ENCODE measurements at places on chromosomes 7 and 10.

DNA sequence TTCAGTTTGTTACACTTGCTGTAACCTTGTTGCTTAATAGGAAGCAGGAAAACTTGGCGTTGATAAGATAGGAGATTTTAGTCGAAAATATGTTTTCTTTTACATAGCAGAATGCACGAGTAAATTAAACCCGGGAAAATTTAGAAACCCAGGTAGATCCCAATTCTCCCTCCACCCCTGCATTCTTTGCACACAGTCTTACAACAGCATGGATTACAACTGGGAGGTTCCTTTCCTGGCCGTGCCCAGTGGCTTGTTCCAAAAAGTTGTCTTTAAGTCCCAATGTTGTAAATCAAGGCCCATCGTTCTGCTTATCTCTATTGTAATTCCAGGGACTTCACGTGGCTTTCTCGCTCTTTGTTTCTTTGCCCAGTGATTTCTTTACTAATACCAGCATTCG, 1.1 kb upstream of the DPY19L1 start:
- no peak for DNase-seq

DNA sequence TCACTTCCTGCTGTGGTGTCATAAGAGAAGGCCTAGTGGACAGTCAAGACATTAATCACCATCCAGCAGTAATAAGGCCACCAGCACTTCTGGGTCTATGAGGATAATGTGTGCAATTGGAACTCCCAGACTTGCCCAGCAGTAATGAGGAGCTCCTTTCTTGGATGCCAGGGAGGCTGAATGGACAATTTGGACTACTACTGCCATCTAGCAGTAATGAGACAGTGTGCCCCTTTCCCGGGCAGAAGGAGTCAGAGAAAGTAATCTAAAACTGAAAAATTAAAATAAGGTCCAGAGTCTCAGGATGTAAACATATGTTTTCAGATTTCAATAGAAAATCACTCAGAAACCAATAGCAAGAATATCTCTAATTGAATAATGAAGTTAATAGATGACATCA, 400.4 kb downstream of the CDC14C start:
- DNase-seq = no peak

- DNase-seq = no peak
Observed at GRCh38 chr7:30911561-30911969, at the start of gene AQP1. TSS of gene AQP1 (plus strand) at chr7:30911853. CDS start at chr7:30911910, 57 bp downstream.

- DNase-seq = no peak
Observed at GRCh38 chr10:61635932-61636331, 26.8 kb upstream of the CABCOCO1 start.

DNA sequence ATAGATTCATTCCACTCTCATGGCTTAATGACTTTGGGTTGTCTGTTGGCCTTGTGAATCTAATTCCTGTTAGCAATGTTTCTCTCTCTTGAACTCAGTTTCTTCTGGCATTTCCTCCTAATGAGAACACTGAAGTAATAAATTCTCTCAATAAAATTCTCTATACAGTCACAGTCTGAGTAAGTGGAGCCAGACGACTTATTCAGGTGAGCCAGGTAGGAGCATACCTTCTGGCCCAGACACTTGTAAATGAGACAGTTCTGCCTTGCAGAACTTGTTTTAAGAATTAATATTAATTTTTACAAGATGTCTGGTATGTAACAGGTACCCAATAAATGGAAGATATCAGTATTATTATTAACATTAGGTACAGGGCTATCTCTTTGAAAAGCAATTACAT, 28.6 kb upstream of the AGR2 start:
- no peak for DNase-seq

DNA sequence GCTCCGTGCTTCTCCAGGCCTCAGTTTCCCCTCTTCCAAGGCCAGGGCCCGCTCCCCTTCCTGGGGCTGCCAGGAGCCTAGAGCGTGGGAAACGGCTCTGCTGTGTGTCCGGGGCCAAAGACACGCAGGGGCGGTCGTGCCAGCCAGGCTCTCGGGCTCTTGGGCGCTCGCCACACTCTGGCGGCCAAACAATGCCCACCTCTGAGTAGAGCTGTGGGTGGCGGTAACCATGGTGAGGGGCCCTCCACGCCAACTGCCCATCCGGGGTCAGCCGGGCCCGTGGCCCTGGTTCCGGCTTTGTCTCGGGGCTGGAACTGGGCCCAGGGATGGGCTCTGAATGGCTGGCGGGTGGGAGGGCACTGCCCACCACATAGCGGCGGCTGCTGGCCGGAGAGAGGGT, 16.0 kb downstream of the GRIFIN start:
- DNase-seq = no peak

DNA sequence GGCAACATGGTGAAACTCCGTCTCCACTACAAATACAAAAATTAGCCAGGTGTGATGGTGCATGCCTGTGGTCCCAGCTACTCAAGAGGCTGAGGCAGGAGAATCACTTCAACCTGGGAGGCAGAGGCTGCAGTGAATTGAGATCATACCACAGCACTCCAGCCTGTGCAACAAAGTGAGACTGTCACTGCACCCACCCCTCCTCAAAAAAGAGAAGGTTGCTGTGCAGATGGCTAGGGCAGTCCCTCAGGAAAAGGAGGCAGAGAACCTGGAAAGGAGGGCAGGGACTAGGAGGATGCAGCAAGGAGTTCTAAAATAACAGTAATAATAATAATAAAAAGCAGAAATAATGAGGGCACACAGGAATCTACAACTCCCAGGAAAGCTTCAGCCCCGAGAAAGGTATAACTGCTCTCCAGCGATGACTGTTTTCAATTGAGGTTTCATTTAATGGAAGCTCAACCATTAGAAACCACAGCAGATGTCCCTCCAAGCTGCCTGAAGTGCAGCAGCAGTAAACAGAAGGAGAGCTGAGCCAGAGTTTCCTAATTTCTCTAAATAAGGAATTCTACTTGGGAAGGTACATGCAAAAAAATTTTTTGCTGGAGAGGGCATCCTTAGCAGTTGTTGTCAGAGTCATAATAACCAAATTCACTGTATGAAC, 326.5 kb downstream of the GATA3 start:
- DNase-seq = no peak

DNA sequence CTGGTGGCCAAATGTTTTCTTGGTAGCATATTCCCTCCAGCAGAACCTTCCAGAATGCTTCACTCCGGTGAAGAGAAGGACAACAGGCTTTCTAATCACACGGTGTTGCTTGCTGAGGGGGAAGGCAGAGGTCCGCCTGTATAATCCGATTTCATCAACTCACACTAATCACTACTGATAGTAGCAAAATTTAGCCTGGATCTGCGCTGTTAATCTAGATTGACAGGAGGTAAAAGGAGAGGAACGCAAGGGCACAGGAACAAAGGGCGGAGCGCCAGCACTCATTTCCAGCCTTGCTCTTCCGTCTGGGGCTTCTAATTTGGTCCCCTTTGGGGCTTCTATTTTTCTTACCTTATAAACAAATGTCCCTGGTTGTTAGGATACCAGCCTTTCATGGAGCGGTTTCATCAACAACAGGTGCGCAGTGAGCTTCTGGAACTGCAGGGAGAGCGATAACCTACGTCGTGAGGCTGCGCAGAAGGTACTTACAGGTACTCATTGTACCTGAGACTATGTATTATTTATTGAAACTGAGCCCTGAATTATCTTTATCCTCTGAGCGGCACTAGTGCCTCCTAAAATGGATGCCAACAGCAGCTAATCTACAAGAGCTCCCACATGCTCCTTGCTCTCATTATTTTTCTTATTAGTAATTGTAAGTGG, 150.6 kb downstream of the CACNB2 start:
- no peak for DNase-seq

DNA sequence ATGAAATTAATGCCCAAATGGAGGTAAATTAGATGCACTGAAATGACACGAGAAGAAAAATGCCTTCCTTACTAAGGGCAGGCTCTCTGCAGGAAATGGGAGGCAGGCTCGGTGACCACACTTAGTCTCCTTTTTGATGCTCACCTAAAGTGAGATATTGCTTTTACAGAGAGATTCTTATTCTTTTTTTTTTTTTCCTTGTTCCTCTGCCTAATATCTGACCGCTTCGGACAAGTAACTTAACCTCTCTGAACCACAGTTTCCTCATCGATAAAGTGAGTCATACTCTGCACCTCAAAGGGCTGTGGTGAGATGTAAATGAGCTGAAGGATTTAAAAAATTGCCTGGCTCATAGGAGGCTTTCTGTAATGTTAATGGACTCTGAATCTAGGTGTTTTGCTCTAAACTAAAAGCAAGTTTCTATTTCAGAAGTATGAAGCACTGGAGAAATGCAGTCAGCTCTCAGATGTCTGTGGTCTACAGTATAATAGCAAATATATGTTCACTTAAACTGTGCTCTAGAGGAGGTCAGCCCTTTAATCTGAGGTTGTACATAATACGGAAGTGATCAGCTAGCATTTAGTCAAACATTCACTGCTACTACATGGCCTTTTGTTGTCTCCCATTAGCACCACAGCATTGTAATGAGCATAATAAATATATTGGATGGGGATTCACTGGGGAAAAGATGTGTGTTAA, 23.2 kb downstream of the NKX2-3 start:
- peak; percentile 4 for DNase-seq

DNA sequence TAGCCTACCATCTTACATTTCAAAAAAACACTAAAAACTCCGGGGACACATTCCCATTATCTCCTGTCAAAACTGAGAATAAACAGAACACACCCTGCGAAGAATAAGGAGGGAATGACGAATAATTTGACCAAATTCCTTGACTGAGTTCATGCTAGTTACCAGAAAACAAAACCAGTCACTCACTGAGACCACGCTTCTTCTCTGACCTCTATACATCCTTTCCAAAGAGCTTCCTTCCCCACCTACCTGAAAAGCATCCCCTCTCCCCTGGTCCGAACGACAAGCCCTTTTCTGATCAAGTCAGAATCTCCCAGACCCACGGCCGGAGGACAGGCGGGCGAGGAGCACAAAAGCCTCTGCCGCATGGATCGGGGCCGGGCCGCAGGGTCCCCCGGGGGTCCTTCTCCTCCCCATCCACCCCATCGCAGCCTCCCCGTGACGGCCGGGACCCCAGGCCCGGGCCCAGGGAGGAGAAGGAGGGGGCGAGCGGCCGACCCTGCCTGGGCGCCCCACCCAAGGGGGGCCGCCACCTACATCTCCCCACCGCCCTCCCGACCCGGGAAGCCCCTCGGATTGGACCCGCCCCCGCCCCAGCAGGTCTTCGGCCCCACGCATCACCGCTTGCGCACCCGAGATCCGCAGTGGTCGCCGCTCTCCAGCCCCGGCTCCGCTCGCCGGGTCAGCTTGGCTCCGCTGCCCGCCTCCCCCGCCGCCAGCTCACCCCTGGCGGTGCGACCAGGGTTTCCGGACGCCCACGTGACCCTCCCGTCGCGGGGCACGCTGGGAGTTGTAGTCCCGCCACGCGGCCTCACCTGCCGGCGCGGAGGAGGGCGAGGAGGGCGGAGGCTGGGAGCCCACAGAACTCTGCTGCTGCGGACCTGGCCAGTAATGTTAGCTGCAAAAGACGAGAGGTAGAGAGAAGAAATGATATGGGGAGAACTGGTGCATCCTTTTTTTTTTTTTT, at the start of gene SLC37A3:
TSS of gene SLC37A3 (minus strand) at position 747 of the 967 bp plus-strand sequence. CDS start 16,004 bp downstream, outside the sequence.
- peak; percentile 84 for DNase-seq

- DNase-seq = no peak
Observed at GRCh38 chr10:92846854-92847201, 1.5 kb upstream of the EXOC6 start.

- DNase-seq = no peak
Observed at GRCh38 chr7:85529201-85529600, 342.3 kb upstream of the SEMA3D start.

DNA sequence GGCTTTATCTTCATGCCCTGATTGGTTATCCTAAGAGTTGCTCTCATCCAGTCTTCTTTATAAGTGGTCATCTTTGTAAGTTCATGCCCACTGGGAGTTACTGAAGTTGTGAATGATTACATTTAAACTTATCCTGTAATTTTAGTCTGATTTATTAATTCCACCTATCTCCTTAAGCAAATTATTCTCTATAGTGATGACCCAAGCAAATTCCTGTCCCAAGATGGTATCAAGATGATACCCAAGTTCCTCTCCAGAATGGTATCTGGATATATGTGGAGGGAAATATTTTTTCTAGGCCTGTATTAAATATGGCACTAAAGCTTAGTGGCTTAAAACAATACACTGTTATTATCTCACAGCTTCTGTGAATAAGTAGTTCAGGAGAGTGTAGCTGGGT, 22.6 kb upstream of the VOPP1 start:
- DNase-seq = no peak

DNA sequence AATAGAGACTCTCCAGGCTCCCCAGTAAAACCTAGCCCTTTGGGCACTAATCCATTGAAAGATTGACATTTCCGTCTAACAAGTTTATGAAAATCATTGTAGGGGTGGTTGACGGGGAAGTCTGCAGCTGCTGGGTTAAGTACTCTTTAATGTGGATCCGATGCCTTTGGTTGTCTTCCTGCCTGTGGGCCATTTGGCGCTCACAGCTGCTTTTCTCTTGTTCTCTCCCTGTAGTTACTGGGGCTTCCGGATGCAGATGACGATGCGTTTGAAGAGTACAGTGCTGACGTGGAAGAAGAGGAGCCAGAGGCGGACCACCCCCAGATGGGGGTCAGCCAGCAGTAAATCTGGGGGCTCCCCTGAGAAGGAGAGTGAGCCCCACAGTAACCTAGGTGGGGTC, 22.4 kb downstream of the MTURN start:
- DNase-seq = peak; percentile 39

- DNase-seq = no peak
Observed at GRCh38 chr10:95350219-95350829, 59.5 kb upstream of the PDLIM1 start.

DNA sequence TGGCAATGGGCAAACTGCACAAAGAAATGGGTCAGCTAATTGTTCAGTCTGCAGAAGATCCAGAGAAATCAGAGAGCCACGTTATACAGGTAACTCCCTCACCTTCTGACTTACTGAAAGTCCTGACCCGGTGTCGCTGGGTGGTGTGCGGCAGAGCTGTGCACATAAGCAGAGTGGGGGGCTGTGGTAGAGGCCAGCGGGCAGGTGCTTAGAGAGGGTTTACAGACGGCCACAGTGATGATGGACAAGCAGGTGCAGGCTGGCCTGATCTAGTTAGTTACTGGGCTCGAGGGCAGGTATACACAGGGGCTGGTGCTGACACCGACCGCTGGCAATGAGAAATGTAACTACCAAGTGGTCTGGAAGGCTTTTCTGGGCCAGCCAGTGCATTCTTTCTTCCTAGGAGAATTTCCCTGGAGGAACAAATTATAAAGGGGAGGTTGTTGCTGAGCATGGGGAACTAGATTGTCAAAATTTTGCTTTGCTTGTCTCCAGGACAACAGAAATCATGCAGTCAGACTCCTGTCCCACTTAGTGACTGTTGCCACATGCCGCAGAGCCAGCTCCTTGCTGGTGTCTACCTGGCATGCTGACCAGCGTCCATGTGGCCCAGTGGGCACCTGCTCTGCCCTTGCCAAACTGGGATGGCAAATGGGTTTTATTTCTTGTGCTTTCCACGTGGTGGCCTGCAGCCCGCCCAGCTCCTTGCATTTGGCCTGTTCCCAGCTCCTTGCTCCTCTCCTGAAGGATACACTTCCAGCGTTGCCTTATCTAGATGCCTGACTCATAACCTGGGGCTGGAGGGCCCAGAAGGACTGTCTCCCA, 28.8 kb downstream of the DENND10 start:
- DNase-seq = no peak

All from CD4-positive, alpha-beta T cell treated with Interleukin-10 for 1 hour (primary cell).